Osteocyte (in vitro differentiated cells): ENCODE measurements at places on chromosomes 1 and 21. TPM values are rescaled to one million over a fixed set of nuclear protein-coding genes. Genes with fewer than 3 reads are reported as not detected.

DNA sequence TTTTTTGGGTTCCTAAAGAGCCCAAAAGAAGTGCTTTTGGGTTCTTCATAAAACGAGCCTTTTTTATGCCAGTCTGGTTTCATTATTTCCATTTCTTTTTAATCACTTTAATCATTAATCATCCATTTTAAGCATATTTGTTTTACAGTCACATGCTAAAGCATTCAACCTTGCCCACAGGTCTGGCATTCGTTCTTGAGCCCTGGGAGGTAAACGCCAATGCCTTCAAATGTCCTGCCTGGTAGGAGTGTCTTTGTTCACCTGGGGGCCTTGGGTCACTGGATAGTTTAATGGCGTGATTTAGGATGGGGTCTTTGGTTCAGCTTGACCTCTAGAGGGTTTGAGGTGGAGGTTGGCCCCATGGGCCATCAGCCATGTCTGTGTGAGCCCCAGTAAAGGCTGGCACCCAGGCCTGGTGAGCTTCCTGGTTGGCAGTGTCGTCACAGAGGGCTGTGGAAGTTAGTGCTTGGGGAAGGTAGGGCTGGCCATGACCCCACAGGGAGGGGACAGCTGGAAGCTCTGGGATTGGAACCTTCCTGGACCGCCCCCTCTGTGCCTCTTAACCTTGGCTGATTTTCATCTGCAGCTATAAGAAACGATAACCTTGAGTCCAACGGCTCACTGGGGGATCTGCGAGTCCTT is 20.2 kb downstream of the C1orf174 start:
- H3K4me1 ChIP-seq = no peaks in the 10 kb centered on the region
- no peaks in the 10 kb centered on the region for H3K27me3 ChIP-seq
- DNase-seq = no peak
- H3K27ac ChIP-seq = no peak overlapping the region
- no peak overlapping the region for H3K4me3 ChIP-seq

DNA sequence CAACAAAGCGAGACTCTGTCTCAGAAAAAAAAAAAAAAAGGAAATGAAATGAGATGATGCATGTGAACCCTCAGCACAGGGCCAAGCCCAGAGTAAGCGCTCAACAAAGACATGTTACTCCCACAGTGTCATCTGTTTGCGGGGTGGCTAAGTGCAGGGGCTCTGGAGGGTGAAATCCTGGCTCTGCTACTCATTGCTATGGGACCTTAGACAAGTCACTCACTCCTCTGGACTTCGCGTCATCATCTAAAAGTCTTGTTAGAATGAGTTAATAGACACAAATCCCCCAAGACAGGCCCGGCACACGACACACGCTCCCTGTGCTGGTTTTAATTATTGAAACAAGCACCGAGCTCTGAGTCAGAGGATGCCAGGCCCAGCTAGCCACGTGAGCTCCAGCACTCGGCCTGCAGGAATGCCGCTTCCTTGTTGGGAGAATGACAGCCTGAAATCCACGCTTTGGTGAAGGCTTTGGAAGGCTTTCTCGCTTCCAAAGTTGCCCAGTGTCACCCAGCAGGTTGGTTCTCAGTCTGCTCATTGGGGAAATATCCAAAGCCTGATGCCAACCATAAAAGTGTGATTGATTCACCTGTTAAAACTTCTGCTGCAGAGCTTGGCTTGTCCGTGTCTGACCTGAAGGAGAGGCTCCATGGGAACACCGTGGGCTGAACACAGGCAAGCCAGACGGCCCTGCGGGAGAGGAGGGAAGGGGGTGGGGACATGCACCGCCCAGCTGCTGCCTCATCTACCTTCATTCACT is 36.7 kb upstream of the TARDBP start:
- H3K4me3 ChIP-seq = no peak overlapping the region
- H3K27ac ChIP-seq = peak overlapping the region; percentile 76
- peaks cover 34% of the 10 kb centered on the region for H3K4me1 ChIP-seq
- H3K27me3 ChIP-seq = peaks cover 26% of the 10 kb centered on the region
- no peaks in the 10 kb centered on the region for H3K36me3 ChIP-seq

- no peaks in the 10 kb centered on the region for H3K27me3 ChIP-seq
- no peak overlapping the region for H3K27ac ChIP-seq
- no peaks in the 10 kb centered on the region for H3K36me3 ChIP-seq
These were observed 365.6 kb upstream of the ADGRL2 start for GRCh38 chr1:81435175-81435574.

GRCh38 chr1:39842836-39843235 is 40.5 kb downstream of the TRIT1 start:
- H3K4me1 ChIP-seq = peaks cover 23% of the 10 kb centered on the region
- H3K27ac ChIP-seq = no peak overlapping the region
- DNase-seq = no peak
- no peak overlapping the region for H3K4me3 ChIP-seq
- peaks cover 48% of the 10 kb centered on the region for H3K36me3 ChIP-seq
- no peaks in the 10 kb centered on the region for H3K27me3 ChIP-seq

DNA sequence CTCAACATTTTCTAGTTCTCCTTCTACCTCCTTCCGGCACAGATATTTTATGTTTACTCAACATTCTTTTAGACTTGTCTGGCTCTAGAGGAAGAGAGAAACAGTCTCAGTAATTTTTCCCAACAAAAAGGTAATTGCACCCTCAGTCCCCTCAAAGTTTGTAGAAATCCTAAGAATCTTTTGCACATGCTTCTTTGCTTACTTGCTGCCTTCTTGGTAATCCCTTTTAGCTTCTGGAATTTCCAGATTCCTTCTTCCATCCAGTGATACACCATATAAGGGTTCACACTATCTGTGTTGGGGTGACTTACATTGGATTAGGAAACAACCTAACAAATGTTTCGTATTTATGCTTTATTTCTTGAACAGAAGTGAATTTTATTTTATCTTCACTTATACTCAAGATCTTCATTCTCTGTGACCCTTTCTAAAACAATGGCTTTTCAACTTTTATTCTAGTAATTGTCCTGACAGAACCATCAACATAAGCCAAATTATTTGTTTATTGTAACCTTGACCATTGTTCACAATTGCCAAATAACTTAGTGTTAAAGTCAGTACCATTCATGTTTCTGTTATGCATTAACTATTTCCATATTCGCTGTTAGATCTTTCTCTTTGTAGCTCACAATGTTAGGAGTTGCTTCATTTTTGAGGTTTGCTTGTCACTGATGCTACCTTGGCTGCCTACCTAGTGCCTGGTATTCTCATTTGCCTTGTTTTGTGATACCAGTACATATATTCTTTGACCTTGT is 238.1 kb downstream of the HMCN1 start:
- no peaks in the 10 kb centered on the region for H3K27me3 ChIP-seq
- peak overlapping the region; percentile 79 for H3K27ac ChIP-seq
- H3K4me3 ChIP-seq = no peak overlapping the region
- H3K4me1 ChIP-seq = peaks cover 68% of the 10 kb centered on the region

- peak overlapping the region; percentile 84 for H3K27ac ChIP-seq
- DNase-seq = no peak
- peaks cover 2% of the 10 kb centered on the region for H3K36me3 ChIP-seq
- no peak overlapping the region for H3K4me3 ChIP-seq
- peaks cover 54% of the 10 kb centered on the region for H3K4me1 ChIP-seq
These were observed 200.9 kb downstream of the DISC1 start for GRCh38 chr1:231827337-231828105.

- no peaks in the 10 kb centered on the region for H3K27me3 ChIP-seq
- H3K4me3 ChIP-seq = no peak overlapping the region
- no peak for DNase-seq
- peaks cover 6% of the 10 kb centered on the region for H3K36me3 ChIP-seq
- H3K4me1 ChIP-seq = peaks cover 5% of the 10 kb centered on the region
These were observed 13.9 kb downstream of the CELSR2 start for GRCh38 chr1:109263234-109263596.

GRCh38 chr1:189121941-189122340 is 1355.7 kb downstream of the BRINP3 start:
- peaks cover 8% of the 10 kb centered on the region for H3K36me3 ChIP-seq
- no peak for DNase-seq

DNA sequence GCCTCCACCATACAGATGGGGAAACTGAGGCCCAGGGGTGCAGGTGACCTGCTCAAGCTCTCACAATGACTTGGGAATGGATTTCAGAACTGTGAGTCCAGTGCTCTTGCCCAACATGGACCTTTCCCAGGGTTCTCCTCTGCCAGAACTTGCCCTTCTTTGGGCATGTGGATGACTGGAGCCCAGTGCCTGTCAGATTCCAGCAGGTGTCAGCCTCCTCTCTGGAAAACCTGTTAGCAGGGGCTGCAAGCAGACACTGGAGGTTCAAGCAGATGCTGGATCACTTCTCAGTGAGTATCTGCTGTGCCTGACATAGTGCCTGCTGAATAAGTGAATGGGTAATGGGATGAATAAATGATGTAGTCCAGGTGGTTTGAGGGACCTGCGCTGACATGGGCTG is 314.2 kb upstream of the POU3F1 start:
- no peak overlapping the region for H3K27ac ChIP-seq
- no peak overlapping the region for H3K4me3 ChIP-seq
- DNase-seq = no peak
- peaks cover 16% of the 10 kb centered on the region for H3K27me3 ChIP-seq
- H3K4me1 ChIP-seq = no peaks in the 10 kb centered on the region

- H3K27ac ChIP-seq = no peak overlapping the region
- no peaks in the 10 kb centered on the region for H3K36me3 ChIP-seq
- H3K4me1 ChIP-seq = peaks cover 26% of the 10 kb centered on the region
- H3K27me3 ChIP-seq = no peaks in the 10 kb centered on the region
- H3K4me3 ChIP-seq = no peak overlapping the region
These were observed 148.7 kb downstream of the SETD4 start for GRCh38 chr21:35911412-35912191.

Gene AVPR1B
- total RNA-seq = not detected in 2 replicates

Gene LCE1B
- total RNA-seq = not detected in 2 replicates

Gene HCN3
- total RNA-seq = 3.7 and 4.1 TPM in 2 replicates

Gene CYP4Z1
- total RNA-seq = not detected in 2 replicates

Gene TRIM67
- 0.32 and 0.39 TPM in 2 replicates for total RNA-seq
